ENCODE measurements at places on chromosomes 3 and 15.

GRCh38 chr3:132570016-132570415 is 27.1 kb upstream of the ACKR4 start:
- no peak for DNase-seq

- DNase-seq, result no peak
Measured at GRCh38 chr3:58737644-58738043, 71.1 kb upstream of the FAM3D start.

DNA sequence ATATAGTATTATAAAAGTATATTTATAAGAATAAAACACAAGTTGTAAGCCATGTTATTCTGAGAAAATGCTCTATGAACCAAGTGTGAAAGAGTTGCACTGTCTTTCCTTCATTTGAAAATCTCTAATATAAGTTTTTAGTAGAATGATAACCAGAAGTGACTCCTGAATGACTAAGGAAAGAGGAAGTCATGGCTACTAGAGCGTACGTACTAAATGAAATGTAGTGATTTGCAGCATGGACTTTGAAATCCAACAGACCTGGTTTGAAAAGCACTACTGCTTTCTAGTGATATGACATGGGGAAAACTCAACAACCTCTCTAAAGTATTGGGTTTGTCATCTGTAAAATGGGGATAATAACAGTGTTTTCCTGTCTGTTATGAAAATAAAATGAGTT is 10.3 kb upstream of the DNAJC13 start:
- DNase-seq, result no peak

DNA sequence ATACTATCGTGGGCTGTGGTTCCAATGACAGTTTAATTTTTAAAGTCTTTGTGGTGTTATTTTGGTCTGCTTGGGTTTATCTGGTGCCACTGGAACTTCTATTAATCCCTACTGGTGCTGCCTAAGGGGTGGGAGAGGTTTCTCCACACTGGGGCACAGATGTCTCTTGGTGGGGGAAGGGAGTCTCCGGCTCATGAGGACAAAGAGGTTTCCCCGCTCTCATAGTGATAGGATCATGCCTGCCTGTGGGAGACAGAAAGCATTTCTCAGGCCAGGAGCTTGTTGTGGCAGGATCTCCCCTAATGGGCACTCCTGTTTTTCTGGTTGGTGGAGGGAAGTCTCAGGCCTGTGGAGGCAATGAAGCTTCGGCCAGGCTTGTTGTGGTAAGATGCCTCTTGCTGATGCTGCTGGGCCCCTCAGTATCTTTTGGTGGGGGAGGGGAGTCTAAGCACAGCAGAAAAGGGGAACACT is 84.3 kb upstream of the THRB start:
- no peak for DNase-seq

DNA sequence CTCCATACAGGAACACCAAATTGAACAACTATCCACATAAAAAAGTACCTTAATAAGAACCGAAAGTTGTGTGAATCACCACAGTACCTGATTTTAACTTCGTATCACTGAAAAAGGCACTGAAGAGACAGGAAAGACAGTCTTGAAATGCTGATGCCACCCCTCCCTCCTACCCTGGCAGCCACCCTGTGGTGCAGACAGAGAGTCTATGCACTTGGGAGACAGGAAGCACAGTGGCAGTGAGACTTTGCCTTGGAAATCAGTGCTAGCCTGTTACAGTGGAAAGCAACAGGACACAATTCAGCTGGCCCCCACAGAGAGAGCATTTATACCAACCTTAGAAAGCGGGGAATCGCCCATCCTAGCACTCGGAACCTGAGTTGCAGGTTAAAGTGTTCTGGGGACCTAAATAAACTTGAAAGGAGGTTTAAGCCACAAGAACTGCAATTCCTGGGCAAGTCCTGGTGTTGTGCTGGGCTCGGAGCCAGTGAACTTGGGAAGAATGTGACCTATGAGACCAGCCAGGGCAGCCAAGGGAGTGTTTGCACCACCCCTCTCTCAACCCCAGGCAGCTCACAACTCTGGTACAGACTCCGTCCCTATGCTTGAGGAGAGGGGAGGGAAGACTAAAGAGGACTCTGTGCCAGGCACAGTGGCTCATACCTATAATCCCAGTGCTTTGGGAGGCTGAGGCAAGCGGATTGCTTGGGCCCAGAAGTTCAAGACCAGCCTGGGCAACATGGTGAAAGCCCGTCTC is 240.1 kb downstream of the ISL2 start:
- DNase-seq, result no peak

DNA sequence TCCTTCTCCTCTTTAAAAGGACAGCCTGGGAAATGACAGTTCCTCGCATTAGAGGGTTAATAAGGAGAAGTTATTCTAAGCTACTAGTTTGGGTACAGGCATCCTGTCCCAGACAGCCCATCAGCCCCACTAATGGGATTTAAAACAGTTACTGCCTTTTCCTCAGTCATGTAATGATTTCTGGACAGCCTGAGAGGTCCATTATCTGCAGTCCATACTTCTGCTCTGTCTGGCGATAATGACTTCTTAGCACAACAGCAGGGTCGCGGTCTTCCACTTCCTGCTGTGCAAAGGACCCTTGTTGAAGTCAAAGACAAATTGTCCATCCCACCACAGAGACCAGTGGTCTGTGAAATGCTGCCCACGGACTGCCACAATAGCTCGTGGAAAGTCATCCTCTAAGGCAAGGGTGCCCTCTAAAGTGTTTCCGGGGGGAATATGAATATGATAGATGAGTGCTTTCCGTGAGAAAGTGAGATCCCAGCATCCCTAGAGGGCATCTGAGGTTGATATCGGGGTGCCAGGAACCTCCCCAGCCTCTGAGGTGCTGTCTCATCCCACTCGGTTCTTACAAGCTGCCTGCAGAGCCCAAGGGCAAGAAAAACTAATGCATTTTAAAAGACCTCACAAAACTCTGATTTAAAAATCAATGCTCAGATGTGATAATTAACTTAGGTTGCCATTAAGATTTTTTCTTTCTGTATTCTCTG is 100.7 kb downstream of the SHOX2 start:
- DNase-seq, result no peak

GRCh38 chr3:178041931-178042330 is 494.3 kb upstream of the KCNMB2 start:
- no peak for DNase-seq

- no peak for DNase-seq
Measured at GRCh38 chr15:52656412-52656811, 22.8 kb downstream of the ATOSA start.

GRCh38 chr15:31160740-31161495 is 59.4 kb upstream of the TRPM1 start:
- DNase-seq, result no peak

GRCh38 chr3:28504976-28505375 is 156.4 kb upstream of the AZI2 start:
- DNase-seq, result no peak

DNA sequence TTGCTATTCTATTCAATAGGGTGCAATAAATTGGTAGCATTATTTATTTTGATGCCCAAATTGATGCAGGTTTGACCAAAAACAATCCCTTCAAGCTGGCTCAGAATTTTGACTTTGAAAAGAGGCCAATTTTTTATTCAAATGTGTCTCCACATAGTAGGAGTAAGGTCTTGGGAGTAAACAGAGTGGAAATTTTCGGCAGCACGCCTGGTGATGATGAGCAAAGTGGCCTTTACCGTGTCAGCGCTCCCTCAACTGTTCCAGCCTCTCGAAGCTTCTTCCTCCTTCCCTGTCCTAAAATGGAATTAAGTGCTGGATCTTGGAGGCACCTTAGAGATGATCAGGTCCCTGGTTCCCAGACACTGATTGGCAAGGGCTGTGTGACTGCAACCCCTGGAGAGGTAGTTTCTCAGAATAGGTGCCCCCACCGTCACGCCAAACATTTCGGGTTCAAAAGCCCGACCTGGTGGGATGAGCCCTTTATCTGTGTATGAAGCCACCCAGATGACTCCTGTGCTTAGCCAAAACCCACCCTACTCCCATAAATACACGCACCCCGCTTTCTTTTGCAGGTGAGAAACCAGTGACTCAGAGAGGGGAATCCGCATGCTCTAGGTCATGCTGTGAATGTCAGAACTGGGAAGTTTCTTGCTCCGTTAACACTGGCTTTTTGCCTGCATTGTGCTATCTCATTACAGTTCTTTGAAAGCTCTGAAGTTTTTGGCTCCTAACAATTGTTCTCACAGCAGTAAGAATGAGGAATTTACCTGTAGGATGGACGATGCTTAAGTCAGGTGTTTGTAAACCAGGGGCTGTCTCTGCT is 89.1 kb downstream of the CRYGS start:
- peak; percentile 4 for DNase-seq

DNA sequence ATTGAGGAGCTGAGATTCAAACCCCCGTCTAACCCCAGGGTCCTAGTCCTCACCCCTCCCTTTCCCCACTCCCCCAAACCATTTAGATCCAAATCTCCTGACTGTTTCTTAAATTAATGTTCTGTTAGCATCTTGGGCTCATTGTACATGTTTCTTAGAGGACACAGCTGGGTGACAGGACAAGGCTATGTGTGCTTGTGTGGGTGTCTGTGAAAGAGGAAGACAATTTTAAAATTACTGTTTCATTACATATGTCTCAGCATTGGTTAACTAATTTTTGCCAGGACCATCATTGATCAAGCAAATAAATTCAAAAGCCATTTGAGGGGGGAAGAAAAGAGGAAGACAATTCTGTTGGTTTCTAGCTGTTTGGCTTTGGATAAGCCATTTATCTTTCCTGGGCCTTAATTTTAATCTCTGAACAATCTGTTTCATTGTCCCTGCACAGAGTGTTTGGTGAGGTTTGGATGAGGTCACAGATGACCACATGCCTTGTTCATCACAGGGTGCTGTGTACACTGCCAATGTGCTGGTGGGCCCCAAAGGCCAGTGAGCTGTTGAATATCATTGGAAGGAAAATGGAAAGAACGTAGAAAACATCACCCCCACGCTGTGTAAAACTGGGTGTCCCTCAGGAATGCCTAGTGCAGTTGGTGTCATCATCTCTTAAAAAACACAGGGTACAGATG is 51.9 kb downstream of the RPLP1 start:
- no peak for DNase-seq

GRCh38 chr15:77864211-77865105 is 213.1 kb downstream of the TBC1D2B start:
- DNase-seq, result no peak

DNA sequence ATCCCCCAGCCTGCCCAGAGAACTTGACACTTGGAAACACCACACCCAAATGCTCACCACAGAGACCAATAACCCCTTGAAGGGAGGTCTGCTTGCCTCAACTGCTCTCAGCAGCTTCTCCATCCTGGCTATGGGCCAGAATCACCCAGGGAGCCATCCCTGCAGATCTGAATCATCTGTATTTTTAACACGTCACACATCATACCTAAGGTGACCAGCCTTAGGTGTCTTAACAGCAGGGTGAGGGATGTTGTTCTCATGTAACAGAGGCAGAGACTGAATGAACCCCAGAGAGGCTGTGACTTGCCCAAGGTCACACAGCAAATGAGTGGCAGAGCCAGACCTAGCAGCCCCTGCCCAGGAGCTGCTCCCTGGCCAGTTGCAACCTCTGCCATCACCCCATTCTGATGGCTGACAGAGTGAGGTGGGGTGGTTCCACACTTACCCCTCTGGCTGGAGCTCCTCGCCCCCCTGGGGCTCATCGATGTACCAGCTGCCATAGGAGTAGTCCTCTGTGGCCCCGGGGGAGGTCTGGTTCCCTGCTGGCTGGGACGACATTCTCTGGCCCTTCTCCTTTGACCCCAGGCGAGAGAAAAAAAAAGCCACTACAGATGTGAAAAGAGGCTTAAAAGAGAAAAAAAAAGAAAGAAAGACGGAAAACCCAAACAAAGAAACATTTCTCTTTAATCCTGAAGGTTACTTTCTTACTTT is 722 bp downstream of the STRA6 start:
- DNase-seq, result no peak

DNA sequence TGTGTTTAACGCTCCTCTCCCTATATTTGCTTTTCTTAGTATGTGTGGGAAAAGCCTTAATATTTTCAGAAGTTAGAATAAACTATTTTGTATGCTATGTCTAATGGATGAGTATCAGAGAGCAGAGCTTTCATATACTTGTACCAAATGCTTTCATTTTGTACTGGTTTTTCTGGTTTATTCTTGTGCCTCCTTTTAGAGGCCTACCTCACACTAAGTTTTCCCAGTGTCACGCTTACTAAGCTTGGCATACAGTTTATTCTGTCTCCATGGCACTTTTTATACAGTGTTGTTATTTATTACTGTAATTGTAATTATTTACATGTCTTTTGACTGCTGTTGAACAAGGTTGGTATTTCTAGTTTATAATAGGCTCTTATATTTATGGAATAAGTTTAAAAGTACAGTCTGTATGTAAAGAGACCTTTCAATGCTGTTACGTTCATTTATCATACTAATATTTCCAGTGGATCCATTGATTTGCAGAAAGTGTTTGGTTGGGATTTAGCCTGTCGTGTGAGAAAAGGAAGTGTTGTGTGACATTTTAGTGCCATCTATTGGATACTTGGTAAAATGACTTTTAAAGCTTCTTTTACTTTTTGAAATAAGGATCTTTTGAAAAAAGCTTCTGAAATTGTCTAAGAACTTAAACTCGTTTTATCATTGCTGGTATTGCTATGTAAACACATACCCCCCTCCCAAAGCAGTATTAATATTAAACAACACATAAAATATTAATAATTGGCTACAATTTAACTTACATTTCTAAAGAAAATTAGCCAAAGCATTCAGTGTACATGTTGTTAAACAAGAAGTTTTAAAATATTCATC is 5.2 kb upstream of the EBLN2 start:
- DNase-seq, result no peak

DNA sequence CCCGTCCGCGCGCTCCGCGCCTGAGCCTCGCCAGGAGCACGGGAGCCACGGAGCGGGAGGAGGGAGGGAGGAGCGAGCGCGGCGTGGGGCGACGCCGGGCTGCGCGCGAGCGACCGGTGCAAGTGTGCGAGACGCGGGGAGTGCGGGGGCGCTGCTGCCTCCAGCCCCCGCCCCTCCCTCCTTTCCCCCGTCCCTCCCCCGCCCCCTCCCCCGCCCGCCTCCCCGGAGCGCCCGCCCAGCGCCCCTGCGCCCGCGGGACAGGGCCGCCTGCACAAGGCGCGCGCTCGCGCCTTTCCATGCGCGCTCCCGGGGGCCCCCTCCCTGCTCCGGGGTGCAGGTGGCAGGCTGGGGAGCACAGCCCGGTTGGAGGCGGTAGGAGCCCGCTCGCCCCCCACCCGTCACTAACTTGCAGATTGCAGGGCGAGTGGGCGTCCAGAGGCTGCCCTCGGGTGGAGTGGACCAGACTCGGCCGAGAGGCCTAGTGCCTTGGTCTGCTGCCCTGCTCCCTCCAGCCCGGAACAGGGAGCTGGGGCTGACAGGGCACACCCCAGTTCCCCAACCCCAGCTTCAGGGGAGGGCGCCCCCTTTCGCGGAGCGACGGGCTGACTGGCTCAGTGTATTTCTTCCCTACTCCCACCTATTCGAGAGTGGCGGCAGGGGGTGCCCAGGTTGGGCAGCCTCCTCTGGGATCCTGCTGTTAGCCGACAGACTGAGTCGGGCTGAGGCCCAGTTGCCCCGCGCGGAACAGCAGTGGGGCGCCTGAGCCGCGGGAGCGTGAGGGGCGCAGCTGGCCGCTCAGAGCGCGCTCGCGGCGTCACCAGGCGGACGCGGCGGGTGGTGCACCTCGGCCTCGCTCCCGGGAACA is at the start of gene WNT7A:
Gene WNT7A (minus strand): TSS at position 126 of the 865 bp plus-strand sequence. CDS start 255 bp downstream, outside the sequence.
- DNase-seq, result peak; percentile 55
